ENCODE measurements at places on chromosomes 12 and 14.

DNA sequence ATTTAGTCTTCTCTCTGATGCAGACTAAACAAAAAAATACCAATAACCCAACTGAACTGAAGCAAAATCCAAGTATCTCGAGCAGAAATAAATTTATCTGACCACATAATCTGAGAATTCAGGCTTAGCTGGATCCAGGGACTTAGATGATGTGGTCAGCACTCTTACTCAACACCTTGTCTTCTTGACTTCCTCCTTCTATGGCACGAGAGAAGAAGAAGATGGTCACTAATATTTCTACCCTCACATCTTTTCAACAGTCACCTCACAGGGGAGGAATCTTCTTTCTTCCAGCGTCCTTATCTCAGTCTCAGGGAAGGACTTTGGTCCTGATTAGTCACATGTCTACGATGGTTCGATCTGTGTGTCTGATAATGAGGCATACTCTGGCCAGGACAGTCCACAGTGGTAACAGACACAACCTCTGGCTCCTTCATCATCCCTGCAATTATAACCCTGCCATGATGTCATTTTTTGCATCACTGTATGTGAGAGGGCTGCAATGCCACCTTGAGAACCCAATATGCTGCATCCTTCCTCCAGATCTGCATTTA, 15.8 kb downstream of the RGS6 start:
- no peak for DNase-seq

- DNase-seq: peak; percentile 6
Observed at GRCh38 chr12:106345746-106346145, 11.8 kb upstream of the POLR3B start.

DNA sequence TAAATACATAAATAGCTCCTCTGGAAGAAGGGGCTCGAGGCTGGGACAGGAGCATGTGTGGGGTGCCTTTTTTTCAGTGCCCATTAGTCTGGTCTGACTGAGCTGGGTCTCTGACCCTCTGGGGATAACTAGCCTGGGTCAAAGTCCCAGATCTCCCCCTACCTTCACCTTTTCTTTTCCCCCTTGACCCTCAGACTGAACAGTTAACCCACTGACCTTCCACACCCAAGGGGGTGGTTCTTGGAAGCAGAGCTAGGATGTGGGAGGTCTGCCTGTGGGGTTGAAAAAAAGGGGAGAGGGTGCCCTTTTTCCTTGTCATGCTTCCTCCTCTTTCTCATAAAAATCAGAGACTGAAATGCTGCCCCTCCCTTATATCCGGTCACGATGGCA, 925 bp upstream of the GLI1 start:
- DNase-seq: no peak

DNA sequence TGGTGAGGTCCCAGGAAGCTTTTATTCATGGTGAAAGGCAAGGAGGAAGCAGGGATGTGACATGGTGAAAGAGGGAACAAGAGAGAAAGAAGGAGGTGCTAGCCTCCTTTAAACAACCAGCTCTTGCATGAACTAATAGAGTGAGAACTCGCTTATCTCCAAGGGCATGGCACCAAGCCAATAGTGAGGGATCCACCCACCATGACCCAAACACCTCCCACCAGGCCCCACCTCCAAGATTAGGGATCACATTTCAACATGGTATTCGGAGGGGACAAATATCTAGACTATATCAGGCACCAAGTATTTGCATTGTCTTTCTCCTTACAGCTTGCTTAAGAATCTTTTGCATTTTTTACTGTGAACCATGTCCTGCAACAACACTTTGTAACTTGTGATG, 91.9 kb upstream of the DHRS4 start:
- DNase-seq: no peak

DNA sequence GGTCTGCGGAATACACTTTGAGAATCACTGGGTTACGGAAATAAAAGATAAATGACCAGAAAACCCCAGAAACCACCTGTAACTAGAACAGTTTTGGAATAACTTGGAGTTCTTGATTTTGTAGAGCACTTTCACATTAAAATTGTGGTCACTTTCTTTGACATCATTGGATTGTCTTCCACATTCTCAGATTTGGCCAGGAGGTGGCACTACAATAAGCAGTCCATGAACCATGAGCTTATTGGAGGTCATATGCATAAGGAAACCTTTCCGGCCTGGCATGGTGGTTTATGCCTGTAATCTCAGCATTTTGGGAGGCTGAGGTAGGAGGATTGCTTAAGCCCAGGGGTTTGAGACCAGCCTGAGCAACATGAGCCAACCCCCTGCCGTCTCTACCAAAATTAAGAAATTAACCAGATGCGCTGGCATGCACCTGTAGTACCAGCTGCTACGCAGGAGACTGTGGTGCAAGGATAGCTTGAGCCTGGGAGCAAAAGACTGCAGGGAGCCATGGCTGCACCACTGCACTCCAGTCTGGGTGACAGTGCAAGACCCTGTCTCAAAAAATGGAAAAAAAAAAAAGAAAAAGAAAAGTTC, 107.7 kb upstream of the CAND1 start:
- peak; percentile 6 for DNase-seq

- no peak for DNase-seq
Observed at GRCh38 chr14:24280797-24281460, 9.5 kb upstream of the RABGGTA start.

GRCh38 chr14:84458881-84459280, 1071.1 kb upstream of the FLRT2 start:
- no peak for DNase-seq

GRCh38 chr12:121575051-121575450, 5.8 kb downstream of the KDM2B start:
- no peak for DNase-seq

DNA sequence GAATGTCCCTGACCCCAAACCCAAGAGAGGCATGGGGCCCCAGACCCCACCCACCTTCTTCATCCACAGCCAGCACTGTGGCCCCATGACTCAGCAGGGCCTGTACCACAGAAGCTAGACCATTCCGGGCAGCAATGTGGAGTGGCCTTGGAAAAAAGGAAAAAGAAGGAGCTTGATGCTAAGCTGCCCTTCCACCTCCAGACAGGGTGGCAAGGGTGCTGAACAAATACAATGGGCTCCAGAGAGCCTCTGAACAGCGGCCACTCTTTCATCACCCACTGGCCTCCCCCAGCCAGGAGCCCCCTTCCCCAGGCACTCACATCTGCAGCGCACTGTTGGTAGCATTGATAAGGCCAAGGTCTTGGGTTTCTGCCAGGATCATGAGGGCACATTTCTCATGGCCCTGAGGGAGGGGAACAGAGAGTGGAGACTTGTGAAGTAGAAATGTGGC, 13.9 kb downstream of the SLC39A5 start:
- no peak for DNase-seq

DNA sequence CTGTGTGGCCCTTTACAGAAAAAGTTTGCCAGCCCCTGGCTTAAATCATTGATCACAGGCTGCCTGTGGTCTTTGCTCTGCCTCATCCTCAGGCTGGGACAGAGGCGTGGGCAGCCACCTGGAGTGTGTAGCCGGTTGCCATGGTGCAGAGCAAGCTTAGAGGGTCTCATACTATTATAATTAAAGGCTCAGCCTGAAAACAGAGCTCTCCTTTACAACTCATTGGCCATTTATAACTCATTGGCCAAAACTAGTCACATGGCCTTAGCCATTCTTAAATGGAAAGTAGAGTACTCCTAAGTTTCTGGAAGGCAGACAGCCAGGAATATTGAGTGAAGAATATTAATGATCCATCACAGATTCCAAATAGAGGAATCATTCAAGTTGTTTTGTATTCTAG, 3.0 kb downstream of the HSP90B1 start:
- DNase-seq: no peak

GRCh38 chr12:114668151-114668885, 15.7 kb downstream of the TBX3 start:
- DNase-seq: peak; percentile 84

GRCh38 chr14:71686677-71687076, 245.6 kb upstream of the RGS6 start:
- DNase-seq: no peak

GRCh38 chr12:24307153-24307552, 357.7 kb upstream of the SOX5 start:
- no peak for DNase-seq

DNA sequence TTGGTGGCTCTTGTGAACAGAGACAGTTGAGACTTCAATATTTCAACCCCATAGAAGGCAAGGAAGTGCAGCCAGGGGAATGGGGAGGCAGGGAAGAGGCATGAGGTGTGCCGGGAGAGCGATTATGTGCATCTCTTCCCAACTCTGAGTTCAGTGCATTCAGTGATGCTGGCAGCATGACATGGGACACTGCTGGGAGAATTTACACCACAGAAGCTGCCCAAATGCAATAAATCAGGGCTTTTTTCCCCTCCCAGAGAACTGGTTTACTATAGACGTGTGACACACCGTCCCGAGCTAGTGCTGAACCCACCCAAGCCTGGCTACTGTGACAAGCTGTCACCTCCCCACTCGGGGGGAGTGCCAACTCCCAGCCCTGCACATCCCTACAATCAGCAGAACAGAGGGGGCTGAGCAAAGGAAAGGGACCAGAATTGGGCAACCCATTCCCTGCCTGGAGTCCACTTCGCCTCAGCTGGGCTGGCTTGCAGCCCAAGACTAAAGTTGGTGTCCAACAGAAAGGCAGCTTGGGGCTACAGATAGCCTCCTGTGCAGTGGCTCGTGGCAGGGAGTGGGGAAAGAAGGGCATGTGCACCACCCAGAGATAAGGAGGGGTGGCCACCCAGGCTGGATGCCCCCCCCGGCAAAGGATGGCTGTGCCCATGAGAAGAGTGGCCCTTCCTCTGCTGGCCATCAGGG, 16.7 kb downstream of the AHSA1 start:
- no peak for DNase-seq

GRCh38 chr12:125996443-125996842, 931.2 kb downstream of the AACS start:
- no peak for DNase-seq

DNA sequence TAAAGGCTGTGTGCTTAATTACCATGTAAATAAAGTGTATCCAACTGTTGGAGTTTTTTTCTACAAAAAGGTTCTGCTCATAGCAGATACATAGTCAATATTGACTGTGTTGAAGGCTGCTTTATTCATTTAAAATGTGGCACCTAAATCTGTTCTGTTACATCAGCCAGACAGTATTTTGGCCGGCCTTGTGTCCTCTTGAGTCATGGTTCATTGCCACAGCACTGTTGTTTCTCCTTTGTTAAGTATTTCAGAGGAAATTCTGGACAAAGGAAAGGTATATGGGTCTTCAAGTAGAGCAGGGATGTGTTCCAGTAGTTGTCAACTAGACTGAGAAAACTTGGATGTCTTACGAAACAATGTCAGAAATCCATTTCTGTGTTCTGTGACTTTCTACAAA, 95.5 kb downstream of the SLC38A6 start:
- peak; percentile 11 for DNase-seq

DNA sequence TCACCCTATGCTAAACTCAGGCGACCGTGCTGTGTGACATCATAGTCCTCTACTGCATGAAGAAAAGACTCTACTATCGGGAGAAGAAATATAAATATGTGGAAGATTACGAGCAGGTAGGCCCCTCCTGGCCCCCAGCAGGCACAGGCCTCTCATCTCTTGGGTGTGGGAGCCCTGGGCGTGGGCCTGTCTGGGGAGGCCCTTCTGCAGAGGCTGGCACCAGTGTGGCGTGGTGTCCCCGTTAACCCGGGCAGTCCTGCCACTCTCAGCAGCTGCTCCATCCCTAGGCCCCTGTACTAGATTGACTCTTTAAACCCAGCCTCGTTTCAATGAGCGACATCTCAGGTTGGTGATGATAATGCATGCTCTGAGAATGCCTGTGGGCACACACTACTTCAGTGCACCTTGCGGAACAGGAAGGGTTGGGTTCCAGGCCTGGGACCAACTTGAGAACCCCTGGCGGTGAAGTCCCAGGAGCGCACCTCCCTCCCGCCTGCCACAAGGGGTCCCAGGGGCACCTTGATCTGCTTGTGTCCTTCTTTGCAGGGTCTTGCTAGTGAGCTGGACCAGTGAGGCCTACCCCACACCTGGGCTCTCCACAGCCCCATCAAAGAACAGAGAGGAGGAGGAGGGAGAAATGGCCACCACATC, 23.2 kb downstream of the P2RX4 start:
- no peak for DNase-seq

- DNase-seq: no peak
Observed at GRCh38 chr12:2233034-2233433, 180.2 kb downstream of the CACNA1C start.

GRCh38 chr14:98707522-98707921, 564.5 kb downstream of the BCL11B start:
- DNase-seq: no peak

- DNase-seq: no peak
Observed at GRCh38 chr12:56866493-56866892, 67.7 kb downstream of the SDR9C7 start.

GRCh38 chr12:96814200-96814599, 92.9 kb upstream of the NEDD1 start:
- DNase-seq: no peak

- no peak for DNase-seq
Observed at GRCh38 chr14:90968025-90968424, 92.4 kb downstream of the RPS6KA5 start.

DNA sequence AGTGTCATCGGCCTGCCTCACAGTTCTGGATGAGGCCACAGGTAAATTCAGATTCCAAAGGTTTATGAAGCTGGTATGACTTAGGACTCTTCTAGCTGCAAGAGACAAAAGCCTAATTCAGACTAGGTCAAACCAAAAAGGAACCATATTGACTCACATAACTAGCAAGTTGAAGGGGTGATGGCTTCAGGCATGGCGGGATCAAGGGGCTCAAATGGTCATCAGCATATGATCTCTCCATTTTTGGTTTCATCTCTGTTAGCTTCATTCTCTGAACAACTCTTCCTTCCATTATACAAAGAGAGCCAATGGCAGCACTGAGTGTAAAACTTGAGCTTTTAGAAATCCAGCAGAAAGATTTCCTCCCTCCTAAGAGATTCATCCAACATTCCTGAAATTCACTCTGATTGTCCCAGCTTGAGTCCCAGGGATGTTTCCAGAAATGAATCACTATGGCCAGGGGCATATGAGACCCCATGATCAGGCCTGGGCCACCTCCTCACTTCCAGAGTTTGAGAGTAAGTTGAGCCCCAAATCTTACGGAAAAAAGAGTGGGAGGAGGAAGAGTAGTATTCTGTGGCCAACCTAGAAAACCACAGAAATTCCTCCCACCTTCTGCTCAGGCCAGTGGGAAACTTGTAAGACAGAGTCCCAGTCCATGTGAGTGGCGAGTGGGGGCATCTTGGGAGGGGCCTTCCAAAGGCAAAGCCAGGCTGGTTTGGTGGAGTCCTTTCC, 2.0 kb upstream of the MAP1LC3B2 start:
- no peak for DNase-seq

GRCh38 chr12:22310275-22310674, 24.2 kb downstream of the ST8SIA1 start:
- no peak for DNase-seq

- DNase-seq: no peak
Observed at GRCh38 chr12:104911942-104912341, 46.1 kb downstream of the SLC41A2 start.

- no peak for DNase-seq
Observed at GRCh38 chr14:31781578-31781977, 220.4 kb downstream of the NUBPL start.

All from NCI-H345 (cell line).